CD4-positive, alpha-beta T cell treated with Interleukin-6 for 4 hours (primary cell): ENCODE measurements at places on chromosomes 16 and 17.
A peak's percentile ranks its signal among the peaks of the same experiment; 100 is the strongest.

GRCh38 chr16:85199069-85199725 is 86.9 kb upstream of the CIBAR2 start:
- DNase-seq: no peak

- DNase-seq: peak; percentile 48
Measured at GRCh38 chr17:79834565-79835469, 4.4 kb downstream of the CBX4 start.

- DNase-seq: no peak
Measured at GRCh38 chr16:82201351-82201750, 31.3 kb upstream of the MPHOSPH6 start.

DNA sequence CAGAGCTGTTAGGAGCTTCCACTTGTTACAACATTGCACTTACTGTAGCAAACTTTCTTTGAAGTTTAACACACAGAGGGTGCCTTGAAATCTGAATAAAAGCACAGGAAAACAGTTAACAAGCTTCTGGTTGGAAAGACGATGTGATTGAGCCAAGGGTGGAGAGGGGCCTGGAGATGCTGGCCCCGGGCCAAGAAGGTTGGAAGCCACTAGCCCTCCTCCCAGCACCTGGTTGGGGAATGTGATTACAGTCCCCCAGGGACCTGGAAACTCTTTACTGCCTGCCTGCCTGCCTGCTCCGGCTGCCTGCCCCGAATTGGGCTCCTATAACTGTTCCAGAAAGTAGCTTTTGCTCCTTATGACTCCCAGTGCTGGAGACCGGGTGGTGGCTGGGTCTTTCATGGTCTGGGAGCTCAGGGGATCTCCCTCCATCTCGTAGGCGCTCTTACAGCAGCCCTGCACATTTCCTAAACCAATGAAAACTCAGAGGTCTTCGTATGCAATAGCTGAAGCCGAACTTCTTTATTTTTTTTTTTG is 48.0 kb upstream of the ZFHX3 start:
- DNase-seq: no peak

DNA sequence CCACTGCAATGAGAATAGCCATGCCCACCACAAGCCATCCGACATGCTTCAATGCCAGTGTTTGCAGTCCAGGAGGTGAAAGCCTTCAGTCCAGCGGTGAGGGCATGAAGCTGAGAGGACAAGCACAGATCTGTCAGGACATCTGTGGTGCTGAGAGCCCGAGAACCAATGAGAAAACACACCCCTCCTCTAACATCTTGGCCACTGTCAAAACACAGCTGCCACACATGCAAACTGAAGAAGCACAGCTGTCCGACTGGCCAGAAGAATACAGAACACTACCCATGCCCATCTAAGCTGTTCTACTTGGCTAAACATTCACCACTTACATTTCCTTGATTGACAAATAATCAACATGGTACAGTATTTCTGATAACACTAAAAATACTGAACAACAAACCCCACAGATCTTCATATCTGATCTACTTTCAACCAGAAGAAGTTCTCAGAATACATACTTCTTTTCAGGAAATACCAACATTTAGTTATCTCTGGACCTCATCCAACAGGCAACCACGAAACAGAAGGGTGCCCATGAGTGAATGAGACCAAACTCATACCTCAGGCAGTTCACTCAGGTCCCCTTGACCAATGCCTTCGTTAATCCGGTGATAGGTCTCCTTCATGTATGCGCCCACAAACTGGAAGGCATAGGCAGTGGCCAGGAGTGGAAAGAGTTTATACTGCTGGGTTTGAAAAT is 10.2 kb upstream of the FBF1 start:
- DNase-seq: no peak

GRCh38 chr16:54317101-54317611 is 30.6 kb upstream of the IRX3 start:
- DNase-seq: no peak

- DNase-seq: no peak
Measured at GRCh38 chr16:50056226-50056625, 9.5 kb upstream of the HEATR3 start.

GRCh38 chr17:6561446-6561845 is 5.1 kb upstream of the PITPNM3 start:
- DNase-seq: no peak

DNA sequence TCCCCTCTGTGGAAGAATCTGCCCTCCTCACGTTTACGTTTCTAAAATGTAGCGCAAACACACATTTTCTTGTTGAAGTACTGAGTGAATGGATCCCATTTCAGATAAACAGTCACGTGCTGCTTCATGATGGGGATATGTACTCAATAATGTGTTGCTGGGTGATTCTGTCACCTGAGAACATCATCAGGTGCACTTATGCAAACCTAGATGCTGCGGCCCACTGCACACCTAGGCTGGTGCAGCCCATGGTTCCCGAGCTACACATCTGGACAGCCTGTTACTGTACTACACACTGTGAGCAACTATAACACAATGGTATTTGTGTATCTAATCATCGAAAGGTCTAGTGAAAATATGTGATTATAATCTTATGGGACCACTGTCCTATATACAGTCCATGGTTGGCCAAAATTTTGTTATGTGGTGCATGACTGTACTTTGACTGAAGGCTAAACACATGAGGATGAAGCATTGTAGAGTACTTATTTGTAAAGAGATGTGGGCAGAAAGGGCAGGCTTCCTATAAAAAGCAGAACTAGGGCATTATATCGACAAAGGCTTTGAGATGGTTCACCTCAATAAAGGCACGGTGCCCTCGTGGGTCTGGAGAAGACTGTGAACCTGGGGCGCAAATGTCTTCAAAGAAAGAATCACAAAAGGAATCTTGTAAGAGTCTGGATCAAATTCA is 26.3 kb downstream of the MARF1 start:
- DNase-seq: no peak

GRCh38 chr17:73324160-73324475 is 12.3 kb upstream of the CDC42EP4 start:
- DNase-seq: no peak

DNA sequence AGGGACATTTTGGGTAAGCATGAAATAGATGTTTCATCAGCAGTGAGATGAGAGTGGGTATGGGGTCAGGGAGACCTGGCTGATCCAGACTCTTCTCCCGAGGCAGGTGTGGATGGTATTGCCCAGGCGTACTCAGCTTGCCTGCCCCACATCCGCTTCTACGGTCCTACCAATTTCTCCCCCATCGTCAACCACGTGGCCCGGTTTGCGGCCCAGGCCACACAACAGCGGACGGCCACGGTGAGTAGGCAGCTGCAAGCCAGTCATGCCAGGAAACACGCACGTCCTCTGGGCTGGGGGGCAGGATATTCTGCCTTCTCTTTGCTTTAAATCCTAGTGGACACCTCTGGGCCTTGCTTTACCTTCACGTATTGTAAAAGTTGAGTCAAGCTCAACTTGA is 44.7 kb downstream of the CPNE2 start:
- DNase-seq: no peak

GRCh38 chr16:79847101-79847500 is 246.6 kb upstream of the MAF start:
- no peak for DNase-seq
